ENCODE measurements at places on chromosomes 3 and 15. TPM values are rescaled to one million over a fixed set of nuclear protein-coding genes. Genes with fewer than 3 reads are reported as not detected.

DNA sequence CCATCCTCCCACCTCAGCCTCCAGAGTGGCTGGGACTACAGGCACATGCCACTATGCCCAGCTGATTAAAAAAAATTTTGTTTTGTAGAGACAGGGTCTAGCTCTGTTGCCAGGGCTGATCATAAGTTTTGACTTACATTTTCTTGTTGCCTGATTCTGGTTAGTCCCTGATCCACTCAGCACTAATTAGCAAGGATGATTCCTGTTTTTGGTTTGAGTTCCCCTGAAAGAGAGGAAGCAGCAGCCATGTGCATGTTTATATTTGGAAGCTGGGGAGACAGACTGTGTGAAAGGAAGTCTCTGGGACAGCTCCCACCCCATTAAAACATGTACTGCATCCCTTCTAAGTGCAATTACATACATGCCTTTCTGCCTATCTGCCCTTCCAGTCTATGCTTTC, 3.6 kb upstream of the NCK1 start:
- no peaks in the 10 kb centered on the region for H3K27me3 ChIP-seq
- H3K36me3 ChIP-seq = no peaks in the 10 kb centered on the region
- DNase-seq = no peak
- no peak overlapping the region for H3K4me3 ChIP-seq

- DNase-seq = no peak
- no peak overlapping the region for H3K27ac ChIP-seq
- no peak overlapping the region for H3K4me3 ChIP-seq
- peaks cover 32% of the 10 kb centered on the region for H3K36me3 ChIP-seq
- H3K4me1 ChIP-seq = no peaks in the 10 kb centered on the region
These were observed 36.7 kb downstream of the CFAP44 start for GRCh38 chr3:113404637-113405036.

GRCh38 chr3:192364316-192364715, 363.0 kb downstream of the FGF12 start:
- no peak overlapping the region for H3K27ac ChIP-seq
- H3K4me3 ChIP-seq = no peak overlapping the region
- H3K4me1 ChIP-seq = no peaks in the 10 kb centered on the region
- H3K27me3 ChIP-seq = no peaks in the 10 kb centered on the region

DNA sequence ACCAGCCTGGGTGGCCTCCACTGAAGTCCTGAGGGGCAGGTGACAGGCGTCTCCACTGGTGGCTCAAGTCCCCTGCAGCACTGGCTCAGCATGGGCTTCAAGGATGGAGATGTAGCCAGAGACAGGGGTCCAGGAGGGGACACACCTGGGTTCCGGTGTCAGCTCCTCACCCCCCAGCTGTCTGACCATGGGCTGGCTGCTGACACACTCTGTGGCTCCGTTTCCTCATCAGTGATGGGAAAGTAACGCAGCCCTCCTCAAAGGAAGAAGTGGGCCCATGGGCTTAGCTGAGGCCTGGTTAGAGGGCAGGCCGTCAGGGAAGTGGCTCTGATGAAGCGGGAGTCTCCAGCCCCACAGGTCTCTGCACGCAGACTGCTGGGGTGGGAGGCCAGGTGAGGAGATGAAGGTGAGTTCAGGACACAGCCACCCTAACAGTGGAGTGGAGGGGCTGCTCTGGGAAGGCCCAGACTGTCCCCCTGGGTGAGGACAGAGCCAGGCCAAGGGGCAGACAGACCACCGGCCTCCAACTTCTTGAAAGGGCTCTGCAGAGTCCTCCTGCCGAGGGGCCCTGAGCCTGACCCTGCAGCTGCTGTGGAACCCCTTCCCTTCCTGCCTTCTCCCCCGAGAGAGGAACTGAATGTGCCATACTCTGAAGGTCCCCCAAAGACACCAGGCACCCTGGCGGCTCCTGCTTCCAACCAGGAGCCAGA, 24.0 kb downstream of the PSTPIP1 start:
- H3K27me3 ChIP-seq = no peaks in the 10 kb centered on the region
- no peak overlapping the region for H3K27ac ChIP-seq
- H3K36me3 ChIP-seq = no peaks in the 10 kb centered on the region
- peak; percentile 4 for DNase-seq
- no peaks in the 10 kb centered on the region for H3K4me1 ChIP-seq

- no peaks in the 10 kb centered on the region for H3K27me3 ChIP-seq
- no peak overlapping the region for H3K27ac ChIP-seq
- DNase-seq = no peak
- no peaks in the 10 kb centered on the region for H3K4me1 ChIP-seq
- H3K4me3 ChIP-seq = no peak overlapping the region
- no peaks in the 10 kb centered on the region for H3K36me3 ChIP-seq
These were observed 36.2 kb downstream of the SLC6A11 start for GRCh38 chr3:10852066-10852808.

- H3K4me3 ChIP-seq = no peak overlapping the region
- no peaks in the 10 kb centered on the region for H3K27me3 ChIP-seq
- no peak for DNase-seq
- H3K4me1 ChIP-seq = peaks cover 15% of the 10 kb centered on the region
- H3K36me3 ChIP-seq = no peaks in the 10 kb centered on the region
These were observed 166.8 kb upstream of the LPP start for GRCh38 chr3:187987187-187987586.

DNA sequence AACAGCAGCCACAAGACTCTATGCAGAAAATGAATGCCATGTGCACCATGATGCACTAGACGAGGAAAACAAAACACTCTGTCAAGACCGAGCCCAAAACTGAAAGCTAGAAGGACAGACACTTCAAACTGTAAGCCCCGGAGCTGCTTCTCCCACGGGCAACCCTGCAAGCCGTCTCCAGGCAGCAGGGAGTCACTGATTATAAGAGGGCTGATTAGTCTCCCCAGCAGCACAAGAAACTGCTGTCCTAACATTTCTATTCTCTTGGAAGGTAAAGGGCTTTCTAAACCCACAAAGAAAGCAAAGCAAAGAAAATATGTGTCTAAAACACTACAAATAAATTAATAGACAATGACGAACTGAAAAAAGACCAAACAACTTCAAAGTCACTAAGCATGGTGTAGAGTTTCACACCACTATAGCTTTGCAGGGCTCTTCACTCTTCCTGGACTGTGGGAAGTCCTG, 15.5 kb downstream of the TBC1D2B start:
- H3K27me3 ChIP-seq = no peaks in the 10 kb centered on the region
- no peak for DNase-seq
- H3K27ac ChIP-seq = peak overlapping the region; percentile 60

The FSIP1 gene
- 2.4 TPM for total RNA-seq

The ROPN1 gene
- not detected for total RNA-seq
